GM12865 (cell line): ENCODE measurements at places on chromosomes 1 and 21.

DNA sequence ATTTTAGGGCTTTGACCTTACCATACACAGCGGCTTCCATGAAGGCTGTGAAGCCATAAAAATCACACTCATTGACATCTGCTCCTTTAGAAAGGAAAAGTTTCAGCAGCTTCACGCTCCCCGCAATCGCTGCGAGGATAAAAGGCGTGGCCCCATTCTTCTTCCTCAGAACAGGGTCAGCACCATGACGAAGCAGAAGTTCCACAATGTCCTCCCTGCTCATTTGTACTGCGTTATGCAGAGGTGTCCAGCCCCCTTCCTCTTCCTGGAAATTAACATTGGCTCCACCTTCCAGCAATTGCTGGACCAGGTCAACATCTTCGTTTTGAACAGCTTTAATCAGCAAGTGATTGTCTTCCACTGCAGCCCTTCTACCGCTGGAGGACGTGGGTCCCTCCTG, 2.7 kb downstream of the RNASEL start:
- DNase-seq, result no peak

DNA sequence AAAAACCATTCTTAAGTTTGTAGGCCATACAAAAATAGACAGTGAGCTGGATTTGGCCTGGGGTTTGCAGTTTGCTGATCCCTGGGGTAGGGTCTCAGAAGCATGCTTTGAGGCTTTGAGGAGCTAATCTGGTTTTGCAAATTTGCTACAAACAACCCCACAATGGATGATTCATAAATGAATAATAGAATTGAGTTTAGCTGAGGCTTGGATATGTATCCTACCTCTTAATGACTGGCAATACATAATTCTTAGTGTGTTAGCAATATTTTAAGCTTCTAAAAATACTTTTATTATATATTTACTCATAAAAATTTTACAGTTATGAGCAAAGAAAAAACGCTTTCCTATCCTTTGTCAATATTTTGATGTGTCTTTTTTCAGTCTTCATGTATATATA, 50.6 kb downstream of the ROR1 start:
- no peak for DNase-seq

- DNase-seq, result no peak
These were observed 89.4 kb downstream of the PAPPA2 start for GRCh38 chr1:176552217-176552991.

DNA sequence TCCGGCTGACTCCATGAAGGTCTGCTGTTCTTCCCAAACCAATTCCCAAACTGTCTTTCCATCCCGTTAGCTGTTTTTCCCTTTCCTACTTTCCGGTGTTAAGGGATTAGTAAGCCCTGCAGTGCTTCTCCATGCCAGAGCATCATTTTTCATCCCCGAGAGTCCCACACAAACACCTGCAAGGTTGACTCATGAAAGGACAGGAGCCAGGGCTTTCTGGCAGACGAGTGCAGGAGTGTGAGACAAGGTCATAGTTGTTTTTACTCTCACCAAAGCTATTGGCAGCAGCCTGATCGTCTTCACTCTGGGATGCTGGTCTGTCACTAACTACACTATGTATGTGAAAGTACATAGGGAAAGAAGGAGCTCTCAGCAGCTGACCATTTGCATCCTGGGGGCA, 10.2 kb upstream of the BECN2 start:
- DNase-seq, result no peak

- no peak for DNase-seq
These were observed 53.0 kb downstream of the BACH1 start for GRCh38 chr21:29351691-29352090.

DNA sequence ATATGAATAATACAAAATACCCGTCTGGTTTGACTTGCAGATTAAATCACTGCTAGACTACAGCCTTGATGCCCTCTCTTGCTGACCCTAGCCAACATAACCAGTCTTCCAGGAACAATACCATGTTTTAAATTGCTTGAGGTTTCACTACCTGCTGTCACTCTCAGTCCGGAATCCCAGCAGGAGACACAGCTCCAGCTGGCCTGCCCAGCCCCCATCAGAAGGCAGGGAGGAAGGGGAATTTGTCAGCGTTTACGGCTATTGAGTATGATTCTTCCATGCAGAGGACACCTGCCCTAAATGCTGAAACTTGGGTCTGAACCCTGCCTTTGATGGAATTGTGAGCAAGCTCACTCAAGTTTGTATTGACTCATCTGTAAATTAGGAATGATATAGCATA, 33.0 kb downstream of the ZNF496 start:
- no peak for DNase-seq

GRCh38 chr1:170521818-170522217, 10.1 kb upstream of the GORAB start:
- DNase-seq, result no peak

GRCh38 chr1:36014722-36015220, 69.1 kb upstream of the TEKT2 start:
- DNase-seq, result no peak
